ENCODE measurements at places on chromosomes 1 and 21.
A peak's percentile ranks its signal among the peaks of the same experiment; 100 is the strongest.

GRCh38 chr21:28856588-28857250 lies 136.0 kb downstream of the LTN1 start:
- DNase-seq = peak; percentile 11

- no peak for DNase-seq
Observed at GRCh38 chr1:53334781-53335180, 6.9 kb upstream of the LRP8 start.

GRCh38 chr1:227465256-227465655 lies 98.1 kb upstream of the ZNF678 start:
- no peak for DNase-seq

- no peak for DNase-seq
Observed at GRCh38 chr1:29853716-29854330, 617.5 kb downstream of the PTPRU start.

GRCh38 chr1:8120693-8121260 lies 94.7 kb upstream of the ERRFI1 start:
- peak; percentile 75 for DNase-seq

DNA sequence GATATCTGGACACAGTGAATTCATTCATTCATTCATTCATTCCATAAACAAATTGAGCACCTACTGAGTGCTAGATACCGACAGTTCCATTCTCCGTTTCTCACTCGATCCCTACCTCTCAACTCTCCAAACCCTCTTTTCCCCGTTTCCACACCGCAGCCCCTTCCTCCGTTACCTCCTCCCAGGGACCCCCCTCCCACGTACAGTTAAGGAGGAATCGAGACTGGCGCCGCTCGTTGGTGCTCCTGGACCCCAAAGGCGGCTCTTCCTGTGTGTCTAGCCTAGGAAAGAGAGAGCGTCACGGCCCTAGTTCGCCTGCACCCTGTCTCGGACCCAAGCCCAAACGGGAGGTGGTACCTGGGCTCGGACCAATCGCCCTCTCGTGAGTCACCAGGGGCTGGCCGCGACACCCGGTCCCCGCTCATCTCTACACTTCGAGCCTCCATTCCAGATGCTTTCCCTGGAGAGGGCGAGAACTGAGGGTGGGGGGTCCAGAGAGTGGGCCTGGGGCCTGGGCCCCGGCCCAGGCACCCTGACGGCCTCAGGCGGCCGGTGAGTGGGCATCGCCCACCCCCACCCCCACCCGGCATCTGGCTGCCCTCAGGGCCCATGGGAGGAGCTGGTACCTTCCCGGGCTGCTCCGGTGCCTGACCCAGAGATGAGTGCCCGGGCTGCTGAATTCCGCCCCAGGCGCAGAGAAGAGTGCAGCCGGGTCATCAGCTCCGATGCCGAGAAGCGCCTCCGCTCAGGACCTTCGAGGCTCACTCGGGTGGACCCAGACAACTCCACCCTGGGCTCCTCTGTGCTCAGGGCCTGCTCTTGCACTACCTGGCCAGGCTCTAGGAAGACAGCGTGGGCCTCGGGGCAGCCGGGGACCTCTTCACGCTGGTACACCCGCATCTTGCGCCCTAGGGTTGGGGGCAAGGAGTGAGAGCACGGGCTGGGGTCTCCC lies 4.9 kb downstream of the ARHGEF19 start:
- peak; percentile 22 for DNase-seq

DNA sequence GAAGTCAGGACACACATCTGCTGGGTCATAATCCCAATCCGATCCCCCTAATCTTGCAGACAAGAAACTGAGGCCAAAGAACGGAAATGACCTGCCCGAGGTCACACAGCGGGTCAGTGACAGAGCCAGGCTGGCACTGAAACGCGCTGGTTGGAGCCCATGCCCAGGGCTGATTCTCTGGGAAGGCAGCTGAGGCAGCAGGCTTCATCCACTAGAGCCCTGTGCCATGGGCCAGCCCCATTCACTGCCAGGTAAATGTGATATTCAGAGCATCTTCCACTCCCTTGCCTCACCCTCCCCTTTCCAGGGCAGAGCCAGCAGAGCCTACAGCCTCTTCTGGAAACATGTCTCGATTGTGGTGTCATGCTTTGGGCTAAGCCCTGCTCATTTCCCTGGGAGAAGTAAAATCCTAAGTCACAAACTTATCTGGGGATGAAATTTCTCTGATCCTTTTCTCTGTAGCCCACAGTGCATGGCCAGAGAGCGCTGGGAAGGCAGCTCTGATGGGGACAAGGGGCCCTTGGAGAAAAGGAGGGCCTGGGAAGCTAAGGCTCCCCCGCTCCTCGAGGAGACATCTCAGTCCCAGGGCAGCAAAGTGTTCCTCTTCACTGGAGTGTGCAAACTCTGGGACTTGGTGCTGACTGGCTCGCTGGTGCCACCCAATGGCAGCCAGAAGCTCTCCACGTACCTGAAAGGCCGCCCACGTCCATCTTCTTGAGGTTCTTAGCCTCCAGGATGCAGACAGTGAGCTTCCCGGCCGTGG lies 110.4 kb downstream of the SYT2 start:
- DNase-seq = peak; percentile 85

DNA sequence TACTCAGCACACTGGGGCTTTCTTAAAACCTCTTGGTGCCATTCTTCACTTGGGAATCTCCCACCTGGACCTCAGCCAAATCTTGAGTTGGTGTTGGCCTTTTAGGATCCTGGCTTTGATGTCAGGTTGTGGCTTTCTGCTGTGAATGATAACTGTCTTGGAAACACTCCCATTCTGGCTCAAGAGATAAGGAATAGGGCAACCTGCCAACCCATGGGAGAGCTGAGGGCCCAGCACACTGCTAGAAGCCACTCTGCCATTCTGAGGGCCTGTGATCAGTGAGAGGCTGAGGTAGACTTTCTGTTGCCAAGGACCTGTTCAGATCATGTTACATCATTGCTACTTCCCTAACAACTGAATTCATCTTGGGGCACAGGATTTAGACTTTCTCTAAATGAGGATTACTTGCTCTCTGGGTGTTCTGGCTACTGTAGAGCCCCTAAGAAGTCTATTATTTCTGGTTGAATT lies 45.8 kb downstream of the TTC39A start:
- DNase-seq = peak; percentile 44

DNA sequence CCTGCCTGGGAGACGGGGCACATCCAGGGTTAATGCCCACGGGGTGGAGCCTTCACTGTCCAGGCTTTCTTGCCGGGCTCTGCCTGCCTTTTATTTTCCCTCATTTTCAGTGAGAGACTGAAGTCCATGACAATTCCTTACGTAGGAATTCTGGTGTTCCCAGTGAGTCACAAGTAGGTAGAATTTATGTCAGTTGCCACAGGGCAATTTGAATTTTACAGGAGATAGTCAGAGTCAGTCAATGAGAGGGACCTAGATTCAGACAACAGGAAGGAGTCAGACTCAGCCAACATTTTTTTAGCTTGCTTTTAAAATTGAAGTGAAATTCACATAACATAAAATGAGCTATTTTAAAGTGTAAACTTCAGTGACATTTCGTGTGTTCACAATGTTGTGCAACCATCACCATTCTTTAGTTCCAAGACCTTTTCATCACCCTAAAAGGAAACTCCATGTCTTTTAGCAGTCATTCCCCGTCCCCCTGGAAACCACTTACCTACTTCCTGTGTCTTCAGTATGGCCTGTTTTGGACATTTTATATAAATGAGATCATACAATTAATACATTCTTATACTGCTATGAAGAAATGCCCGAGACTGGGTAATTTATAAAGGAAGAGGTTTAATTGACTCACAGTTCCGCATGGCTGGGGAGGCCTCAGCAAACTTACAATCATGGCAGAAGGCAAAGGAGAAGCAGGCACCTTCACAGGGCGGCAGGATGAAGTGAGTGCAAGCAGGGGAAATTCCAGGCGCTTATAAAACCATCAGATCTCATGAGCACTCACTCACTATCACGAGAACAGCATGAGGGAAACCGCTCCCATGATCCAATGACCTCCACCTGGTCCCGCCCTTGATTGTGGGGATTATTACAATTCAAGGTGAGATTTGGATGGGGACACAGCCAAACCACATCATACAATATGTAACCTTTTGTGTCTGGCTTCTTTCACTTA lies 14.6 kb downstream of the AJAP1 start:
- peak; percentile 39 for DNase-seq

GRCh38 chr1:9238134-9238533 lies 3.6 kb downstream of the H6PD start:
- DNase-seq = no peak

DNA sequence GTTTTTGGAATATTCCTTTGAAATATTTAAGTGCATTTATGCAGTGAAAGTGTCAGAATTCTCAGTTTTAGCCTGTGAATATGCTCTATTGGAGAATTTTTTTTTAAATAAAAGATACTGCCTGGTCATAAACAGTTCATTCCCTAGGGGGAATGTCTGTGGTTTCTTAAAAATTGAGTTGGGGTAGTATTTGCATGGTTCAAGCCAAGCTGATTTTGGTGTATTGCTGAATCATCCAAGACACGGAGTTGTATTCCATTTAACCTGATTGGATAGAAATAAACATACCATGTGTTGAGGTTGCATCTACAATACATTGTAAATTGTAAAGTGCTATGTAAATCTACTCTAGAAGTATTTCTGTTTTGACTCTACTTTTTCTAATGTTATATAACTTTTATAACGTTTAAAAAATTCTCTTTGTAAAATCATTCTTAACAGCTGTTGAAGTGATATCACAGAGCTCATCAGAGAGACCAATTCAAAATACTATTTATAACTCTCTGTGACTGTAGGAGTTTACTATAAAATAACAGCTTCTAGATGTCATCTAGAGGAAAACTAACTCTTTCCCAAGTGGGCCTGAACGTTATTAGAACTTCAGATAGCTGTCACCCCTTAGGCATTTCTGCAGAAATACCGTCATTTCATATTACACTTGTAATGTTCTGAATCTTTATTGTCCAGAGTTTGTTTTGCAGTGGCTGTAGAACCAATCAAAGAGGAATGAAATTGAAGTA lies 199.1 kb downstream of the USP25 start:
- no peak for DNase-seq

- peak; percentile 2 for DNase-seq
Observed at GRCh38 chr1:239897458-239897857, 194.2 kb upstream of the FMN2 start.

GRCh38 chr1:183670169-183670568 lies 17.1 kb upstream of the APOBEC4 start:
- no peak for DNase-seq

GRCh38 chr1:30179942-30180543 lies 543.3 kb downstream of the MATN1 start:
- DNase-seq = no peak

All from cardiac fibroblast (primary cell).